Activated T-cell treated with anti-CD3 and anti-CD28 coated beads for 1 hour (primary cell): ENCODE measurements at places on chromosomes 6 and 20.

DNA sequence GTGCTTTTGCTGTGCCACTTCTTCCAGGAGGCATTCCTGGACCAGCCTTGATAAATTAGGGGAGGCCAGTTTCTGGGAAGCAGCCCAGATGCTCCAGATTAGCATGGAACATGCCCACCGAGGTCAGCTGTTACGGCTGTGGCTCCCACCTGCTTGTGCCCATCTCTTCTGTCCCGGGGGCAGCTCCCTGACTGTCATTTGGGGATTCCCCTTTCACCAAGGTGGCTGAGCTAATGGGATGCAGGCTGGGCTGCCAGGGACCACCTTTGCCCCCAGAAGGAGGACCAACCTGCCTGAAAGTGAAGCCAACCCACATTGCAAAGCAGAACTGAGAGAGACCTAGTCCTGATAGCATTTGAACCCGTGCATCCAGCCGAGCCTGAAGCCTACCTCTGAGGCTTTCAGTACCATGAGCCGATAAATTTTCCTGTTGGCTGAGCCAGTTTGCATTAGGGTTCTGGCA lies 85.3 kb downstream of the PTPN1 start:
- no peak for DNase-seq

- DNase-seq: no peak
These were observed 838 bp downstream of the AHCY start for GRCh38 chr20:34302312-34302722.

DNA sequence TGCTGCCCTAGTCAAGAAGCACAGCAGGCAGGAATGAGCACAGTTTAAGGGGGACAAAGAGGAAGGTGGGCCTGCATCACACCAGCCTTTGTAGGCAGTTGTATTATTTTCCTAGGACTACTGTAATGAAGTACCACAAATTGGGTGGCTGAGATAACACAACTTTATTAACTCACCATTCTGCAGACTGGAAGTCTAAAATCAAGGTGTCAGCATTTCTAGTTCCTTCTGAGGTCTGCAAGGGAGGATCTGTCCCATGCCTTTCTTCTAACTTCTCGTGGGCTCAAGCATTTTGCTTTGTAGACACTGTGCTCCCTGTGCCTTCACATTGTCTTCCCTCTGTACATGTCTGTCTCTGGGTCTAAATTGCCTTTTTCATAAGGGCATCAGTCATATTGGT lies 488.5 kb upstream of the JARID2 start:
- no peak for DNase-seq

- DNase-seq: no peak
These were observed 152.3 kb upstream of the RPS6KA2 start for GRCh38 chr6:166779381-166779780.

- no peak for DNase-seq
These were observed 67.3 kb downstream of the GMDS start for GRCh38 chr6:2178125-2178524.

DNA sequence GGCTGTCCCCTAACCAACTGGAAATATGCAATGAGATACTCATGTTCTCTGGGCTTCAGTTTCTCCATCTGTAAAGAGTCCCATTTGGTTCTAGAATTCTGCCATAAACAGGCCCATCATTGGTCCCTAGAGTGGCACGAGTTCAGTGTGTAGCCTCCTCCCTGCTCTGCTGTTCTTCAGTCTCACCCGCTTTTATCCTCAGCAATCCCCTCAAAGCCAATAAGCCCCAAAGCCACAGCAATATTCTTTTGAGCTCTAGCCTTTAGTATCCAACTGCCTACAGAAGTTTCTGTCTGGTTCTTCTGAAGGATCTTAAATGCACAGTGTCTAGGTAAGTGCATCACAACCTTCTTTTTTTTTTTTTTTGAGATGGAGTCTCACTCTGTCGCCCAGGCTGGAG lies 9.8 kb upstream of the MRPS18A start:
- no peak for DNase-seq

DNA sequence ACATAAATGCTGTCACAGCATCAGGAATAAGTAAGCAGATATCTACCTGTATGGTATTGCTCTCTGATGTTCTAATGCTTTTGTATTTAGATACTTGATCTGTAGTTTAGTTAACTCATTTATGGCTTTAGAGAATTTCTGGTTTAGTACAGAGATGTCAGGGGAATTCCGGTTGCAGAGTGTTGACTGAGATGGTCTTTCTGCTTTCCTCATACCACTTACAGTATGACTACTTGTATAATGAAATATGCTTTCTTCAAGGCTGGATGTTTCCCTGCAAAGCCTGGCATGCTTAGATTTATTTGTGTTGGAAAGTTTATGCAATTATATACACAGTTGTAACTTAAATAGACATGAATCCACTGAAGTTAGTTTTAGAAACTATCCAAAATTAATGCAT lies 278.4 kb downstream of the CDH26 start:
- no peak for DNase-seq

- DNase-seq: no peak
These were observed 563.0 kb upstream of the AGPAT4 start for GRCh38 chr6:161836643-161837448.

- DNase-seq: no peak
These were observed 1050.0 kb downstream of the EPHA7 start for GRCh38 chr6:92369309-92369708.

- DNase-seq: no peak
These were observed 17.6 kb upstream of the PYGB start for GRCh38 chr20:25230166-25230831.

DNA sequence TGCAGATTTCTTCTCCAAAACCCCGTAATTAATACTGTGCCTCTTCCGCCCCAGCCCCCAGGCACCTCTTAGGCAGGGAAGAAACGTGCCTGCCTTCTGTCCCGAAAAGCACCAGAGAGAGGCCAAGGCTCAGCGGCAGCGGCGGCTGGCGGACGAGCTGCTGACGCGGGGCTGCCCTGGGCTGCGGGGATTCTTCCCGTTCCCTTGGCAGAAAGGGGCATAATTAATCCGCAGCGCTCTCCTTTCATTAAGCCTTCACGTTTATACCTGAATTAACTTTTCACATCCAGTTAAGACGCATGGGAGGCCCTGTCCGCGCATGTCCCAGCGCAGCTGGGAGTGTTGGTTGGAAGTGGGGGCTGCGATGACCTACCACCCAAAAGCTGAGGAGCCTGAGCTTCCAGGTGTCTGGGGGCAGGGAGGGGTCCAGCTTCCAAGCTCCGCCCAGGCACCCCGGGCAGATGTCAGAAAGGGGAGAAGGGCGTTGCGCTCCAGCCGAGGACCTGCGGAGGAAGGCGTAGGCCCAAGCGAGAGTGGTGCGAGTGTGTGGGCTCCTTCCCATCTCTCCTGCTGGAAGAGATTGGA lies 167.4 kb upstream of the LRFN2 start:
- no peak for DNase-seq

DNA sequence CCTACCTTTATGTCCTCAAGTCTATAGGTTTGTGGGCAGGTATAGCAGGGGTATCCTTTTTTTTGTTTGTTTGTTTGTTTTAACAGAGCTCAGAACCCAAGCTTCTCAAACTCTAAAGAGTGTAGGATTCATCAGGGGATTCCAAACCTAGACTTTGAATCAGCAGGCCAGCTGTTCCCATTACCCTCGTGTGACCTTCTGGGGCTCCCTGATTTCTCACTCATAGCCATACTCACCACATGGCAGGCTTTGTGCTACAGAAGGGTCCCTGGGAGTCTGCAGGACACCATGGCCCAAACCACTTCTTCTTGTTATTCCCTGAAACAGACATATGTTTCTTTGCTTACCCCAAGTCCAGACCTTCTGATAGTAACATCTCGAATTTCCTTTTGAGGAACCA lies 350.8 kb upstream of the TSHZ2 start:
- DNase-seq: no peak

GRCh38 chr6:109478841-109479624 lies 4.0 kb downstream of the ZBTB24 start:
- no peak for DNase-seq

- DNase-seq: no peak
These were observed 244.2 kb upstream of the RIMS1 start for GRCh38 chr6:71642120-71642519.

DNA sequence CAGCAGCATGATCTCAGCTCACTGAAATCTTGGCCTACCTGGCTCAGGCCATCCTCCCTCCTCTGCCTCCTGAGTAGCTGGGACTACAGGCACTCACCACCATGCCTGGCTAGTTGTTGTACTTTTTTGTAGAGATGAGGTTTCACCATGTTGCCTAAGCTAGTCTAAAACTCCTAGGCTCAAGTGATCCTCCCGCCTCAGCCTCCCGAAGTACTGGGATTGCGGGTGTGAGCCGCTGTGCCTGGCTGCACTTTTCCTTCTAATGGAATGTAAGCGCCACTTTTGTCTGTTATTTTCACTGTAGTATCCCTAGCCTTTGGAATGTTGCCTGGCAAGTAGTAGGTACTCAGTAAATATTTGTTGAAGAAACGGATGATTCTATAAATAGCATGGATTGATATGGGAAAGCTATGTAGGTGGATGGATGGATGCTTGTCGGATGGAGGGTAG lies 10.4 kb upstream of the TRIB3 start:
- DNase-seq: no peak

DNA sequence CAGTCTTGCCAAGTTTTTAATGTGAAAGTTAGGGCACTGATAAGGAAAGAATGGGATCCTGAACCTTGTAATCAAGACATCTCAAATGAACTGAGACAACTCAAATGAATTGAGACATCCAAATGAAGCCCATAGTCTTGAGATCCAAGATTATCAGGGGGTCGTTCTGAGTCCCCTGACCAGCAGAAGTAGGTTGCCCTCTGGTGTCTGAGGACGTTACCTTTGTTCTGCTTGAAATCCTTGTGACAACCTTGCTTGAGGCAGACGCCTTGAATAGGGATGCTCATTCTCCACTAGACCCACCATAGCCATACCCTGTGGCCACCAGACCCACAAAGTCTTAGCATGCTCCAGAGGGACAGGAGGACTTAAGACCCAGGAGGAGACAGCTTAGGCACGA lies 37.7 kb downstream of the ZBTB9 start:
- DNase-seq: no peak

- DNase-seq: no peak
These were observed 14.6 kb downstream of the TJAP1 start for GRCh38 chr6:43491750-43492661.

- no peak for DNase-seq
These were observed 289.9 kb upstream of the MMS22L start for GRCh38 chr6:97572943-97573342.

DNA sequence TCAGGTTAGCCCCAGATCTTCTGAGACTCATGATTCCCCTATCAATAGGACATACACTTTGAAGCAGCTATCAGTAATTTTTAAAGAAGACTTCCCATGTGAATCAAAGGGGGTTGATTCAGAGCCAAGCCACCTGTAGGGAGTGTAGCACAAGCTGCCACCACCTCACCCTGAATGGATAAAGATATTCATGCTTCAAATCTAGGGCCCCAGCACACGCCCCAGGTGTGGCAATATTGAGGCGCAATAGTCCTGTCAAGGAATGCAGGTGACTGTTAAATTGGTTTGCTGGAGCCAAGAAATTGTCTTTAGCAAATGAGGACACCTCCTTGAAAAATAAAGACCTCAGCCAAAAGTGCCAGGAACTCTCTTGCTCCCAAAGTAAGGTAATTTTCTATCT lies 404.4 kb downstream of the MAFB start:
- DNase-seq: no peak

DNA sequence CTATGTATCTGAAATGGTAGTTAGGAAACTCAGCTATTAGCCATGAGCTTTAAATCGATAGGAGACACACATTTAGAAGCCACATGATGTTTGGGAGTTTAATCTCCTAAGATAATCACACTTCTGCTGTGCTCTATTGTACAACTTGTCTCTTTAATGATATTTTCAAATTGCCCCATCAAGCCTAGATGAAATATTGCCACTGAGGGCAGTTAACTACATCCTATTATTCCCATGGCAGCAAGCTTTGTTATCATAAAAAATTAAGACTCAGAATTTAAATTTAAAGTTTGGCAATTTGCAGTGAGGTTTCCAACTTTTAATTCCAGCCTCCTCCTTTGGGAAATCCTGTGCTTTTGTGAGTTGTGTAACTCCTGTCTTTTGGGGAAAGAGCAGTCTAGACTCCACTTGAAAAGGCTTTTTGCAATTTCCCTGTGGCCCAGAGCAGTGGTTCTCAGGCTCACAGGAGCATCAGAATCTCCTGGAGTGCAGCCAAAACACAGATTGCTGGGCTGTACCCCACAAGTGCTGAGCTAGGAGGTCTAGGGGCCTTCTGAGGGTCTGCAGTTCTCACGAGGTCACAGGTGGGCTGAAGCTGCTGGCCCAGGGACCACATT lies 792.4 kb downstream of the QKI start:
- no peak for DNase-seq

- DNase-seq: no peak
These were observed 226.6 kb downstream of the TFAP2C start for GRCh38 chr20:56855708-56856107.

DNA sequence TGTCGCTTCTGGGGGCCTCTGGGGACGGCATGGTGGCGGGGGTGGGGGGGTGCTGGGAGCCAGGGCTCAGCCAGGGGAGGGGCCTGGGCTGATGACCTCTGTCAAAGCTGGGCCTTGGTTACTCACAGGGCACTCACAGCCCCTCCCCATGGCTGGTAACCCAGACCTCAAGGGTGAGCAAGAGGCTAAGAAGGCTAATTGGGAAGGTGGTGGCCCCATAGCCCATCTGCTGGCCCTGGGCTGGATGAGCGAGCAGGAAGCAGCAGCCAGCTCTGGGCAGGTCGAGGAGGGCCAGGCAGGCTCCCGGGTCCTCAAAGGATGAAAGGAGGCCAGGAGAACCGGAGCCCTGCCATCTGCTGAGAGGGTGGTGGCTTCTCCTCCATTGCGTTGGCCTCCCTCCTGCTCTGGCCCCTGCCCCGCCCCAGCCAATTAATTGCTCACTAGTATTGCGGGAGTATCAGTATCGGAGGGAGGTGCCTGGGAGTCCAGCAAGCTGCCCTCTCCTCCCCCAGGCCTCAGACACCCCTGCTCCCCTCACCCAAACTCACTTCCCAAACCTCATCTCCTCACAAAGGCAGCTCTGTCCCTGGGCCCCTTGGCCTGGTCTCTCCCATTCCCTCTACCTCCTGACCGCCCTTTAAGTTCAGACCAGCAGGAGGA lies 1.0 kb upstream of the CDSN start:
- DNase-seq: no peak

GRCh38 chr6:128719786-128720185 lies 163.2 kb upstream of the LAMA2 start:
- DNase-seq: no peak

- no peak for DNase-seq
These were observed 60.1 kb upstream of the FRMD1 start for GRCh38 chr6:168139121-168139520.

- no peak for DNase-seq
These were observed 1.2 kb downstream of the CHMP4B start for GRCh38 chr20:33812152-33812849.

GRCh38 chr20:19482726-19483125 lies 270.3 kb downstream of the SLC24A3 start:
- no peak for DNase-seq

GRCh38 chr6:79453558-79454042 lies 83.6 kb downstream of the LCA5 start:
- DNase-seq: no peak

DNA sequence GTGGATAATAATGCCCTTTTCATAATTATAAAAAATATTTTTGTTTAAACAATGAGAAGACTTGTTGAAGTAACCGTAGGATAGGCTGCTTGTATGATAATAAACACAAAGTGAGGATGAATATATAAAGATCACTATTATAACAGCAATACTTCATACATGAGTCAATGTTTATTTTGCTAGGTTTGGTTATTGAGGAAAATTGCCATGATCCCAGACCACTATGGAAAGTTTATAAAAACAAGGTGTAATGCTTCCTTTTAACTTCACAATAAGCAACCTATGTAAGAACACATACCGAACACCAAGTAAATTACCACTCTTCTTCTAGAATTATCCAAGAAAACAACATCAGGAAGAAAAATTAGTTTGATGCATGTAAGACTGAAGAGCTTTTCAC lies 495.3 kb upstream of the RNF217 start:
- no peak for DNase-seq

- no peak for DNase-seq
These were observed 112.5 kb downstream of the EDN3 start for GRCh38 chr20:59412875-59413284.
